ENCODE measurements at places on chromosomes 16 and 17. TPM values are rescaled to one million over a fixed set of nuclear protein-coding genes. Genes with fewer than 3 reads are reported as not detected.

The CD300LB gene
- total RNA-seq, result 0.55 TPM

The TSPAN10 gene
- not detected for total RNA-seq

The IRX6 gene
- total RNA-seq, result 9.8 TPM

The PRRT2 gene
- total RNA-seq, result not detected

- no peak for DNase-seq
These were observed 57.0 kb upstream of the TNRC6C start for GRCh38 chr17:77901481-77901880.

GRCh38 chr16:55323637-55324271, at the start of gene IRX6:
Gene IRX6, plus strand, starts transcription at chr16:55324203. Its CDS starts 889 bp downstream, at chr16:55325092.
- peak; percentile 96 for DNase-seq

DNA sequence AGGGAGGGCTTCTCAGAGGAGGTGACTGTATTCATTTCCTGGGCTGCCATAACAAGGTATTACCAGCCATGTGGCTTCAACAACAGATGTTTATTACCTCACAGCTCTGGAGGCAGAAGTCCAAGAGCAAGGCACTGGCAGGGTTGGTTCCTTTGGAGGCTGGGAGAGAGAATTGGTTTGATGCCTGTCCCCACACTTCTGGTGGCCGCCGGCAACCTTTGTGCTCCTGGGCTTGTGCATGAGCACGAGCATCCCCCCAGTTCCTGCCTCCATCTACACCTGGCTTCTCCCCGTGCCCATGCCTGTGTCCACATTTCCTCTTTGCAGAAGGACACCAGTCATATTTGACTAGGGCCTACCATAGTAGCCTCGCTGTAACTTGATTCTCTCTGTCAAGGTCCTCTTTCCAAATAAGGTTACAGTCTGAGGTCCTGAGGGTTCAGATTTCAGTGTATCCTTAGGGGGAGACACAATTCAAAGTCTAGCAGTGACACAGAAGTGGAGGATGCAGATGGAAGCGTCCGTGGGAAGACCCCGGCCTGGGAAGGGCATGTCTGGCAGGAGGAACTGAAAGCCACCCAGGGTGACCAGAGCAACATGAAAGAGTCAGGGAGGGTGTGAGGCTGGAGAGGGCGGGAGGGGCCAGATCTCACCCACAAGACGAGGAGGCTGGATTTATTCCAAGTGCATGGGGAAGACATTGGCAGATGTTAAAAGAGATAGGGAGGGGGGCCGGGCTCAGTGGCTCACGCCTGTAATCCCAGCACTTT, 188.2 kb upstream of the HSBP1 start:
- DNase-seq, result no peak

- DNase-seq, result no peak
These were observed 2.4 kb downstream of the EFNB3 start for GRCh38 chr17:7707446-7707845.

GRCh38 chr16:52404546-52404945, 142.4 kb downstream of the TOX3 start:
- DNase-seq, result no peak

GRCh38 chr17:76458580-76459490, 5.9 kb upstream of the UBE2O start:
- DNase-seq, result no peak

- no peak for DNase-seq
These were observed 10.8 kb upstream of the ASB16 start for GRCh38 chr17:44159519-44160210.

DNA sequence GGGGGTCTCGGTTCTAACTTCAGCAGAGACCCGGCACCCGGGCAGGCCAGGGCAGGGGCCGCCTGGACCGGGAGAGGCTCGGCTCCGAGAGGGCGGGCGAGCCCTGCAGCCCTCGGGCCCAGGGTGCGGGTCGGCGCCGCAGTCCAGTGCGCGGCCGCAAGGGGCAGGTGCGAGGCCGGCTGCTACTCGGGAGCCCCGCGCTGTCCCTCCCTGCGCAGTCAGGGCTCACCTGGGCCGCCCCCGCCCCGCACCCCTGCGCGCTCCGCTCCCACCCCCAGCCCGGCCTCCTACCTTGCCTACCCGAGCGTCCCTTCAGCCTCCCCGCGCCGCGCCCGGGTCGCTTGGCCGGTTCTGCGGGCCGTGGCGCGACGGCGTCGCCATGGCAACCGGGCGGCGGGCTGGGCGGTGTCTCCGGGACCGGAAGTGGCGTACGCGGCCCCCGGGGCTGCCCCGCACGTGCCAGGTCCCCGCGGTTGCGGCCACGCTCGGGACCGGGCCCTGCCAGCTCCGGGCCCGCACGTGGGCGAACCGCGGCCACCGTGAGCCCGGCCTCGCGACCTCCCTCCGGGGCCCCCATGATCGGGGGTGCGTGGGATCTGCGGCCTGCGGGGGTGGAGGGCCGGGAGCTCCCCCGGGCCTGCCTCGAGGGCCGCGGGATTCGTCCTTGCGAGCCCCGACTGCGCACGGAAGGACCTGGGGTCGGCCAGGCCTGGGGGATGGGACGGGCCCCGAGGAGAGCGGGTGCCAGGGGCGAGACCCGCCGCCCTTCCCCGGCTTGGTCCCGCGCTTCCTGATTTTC, at the start of gene CYB561:
Gene CYB561, minus strand, starts transcription at position 353 of the 799 bp plus-strand sequence. CDS start 8,759 bp downstream, outside the sequence.
- DNase-seq, result peak; percentile 95

DNA sequence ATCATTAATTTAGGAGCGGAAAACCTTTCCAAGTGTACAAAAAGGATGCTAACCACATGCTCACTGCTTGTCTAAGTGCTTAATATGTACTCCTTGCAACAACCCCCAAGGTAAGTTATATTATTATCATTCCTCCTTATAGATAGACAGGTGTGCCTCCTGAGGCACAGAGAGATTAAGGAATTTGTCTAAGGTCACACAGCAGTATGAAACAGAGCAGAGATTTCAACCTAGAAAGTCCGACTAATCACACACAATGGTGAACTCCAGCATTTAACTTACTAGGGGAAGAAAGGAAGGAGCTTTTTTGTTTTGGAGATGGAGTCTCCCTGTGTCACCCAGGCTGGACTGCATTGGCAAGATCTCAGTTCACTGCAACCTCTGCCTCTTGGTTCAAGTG, 37.0 kb upstream of the USP7 start:
- no peak for DNase-seq

GRCh38 chr16:54000361-54000760, 286.2 kb downstream of the IRX3 start:
- DNase-seq, result no peak

GRCh38 chr17:49483599-49484509, 11.2 kb upstream of the NGFR start:
- DNase-seq, result no peak

- no peak for DNase-seq
These were observed 138.4 kb upstream of the DNAH9 start for GRCh38 chr17:11459861-11460331.

DNA sequence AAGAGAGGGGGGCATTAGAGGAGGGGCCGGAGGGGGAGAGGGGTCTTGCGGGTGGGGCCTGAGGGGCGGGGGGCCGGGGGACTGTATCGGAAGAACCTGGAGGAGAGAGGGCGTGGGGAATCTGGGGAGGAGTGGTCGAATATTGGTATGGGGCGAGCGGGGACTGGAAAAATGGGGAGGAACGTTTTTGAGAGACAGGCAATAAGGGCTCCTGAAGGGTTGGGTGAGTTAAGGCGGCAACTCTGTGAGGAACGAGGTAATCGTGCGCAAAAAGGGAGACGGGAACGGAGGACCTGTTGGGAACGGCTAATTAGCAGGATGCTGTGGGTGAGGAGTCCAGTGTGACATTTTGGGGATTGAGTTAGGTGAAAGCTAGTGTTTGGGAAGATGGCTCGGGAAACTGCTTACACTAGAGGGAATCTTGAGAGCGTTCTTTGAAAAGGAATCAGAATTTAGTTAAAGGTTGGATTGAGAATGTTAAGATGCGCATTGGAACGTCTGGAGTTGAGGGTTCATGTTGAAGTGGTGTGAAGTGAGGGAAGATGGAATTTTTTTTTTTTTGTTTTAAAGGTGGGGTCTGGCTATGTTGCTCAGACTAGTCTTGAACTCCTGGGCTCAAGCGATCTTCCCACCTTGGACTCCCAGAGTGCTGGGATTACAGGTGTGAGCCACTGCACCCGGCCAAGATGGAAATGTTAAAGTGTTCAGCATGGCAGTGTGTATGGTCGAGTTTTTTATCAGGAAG, 662 bp downstream of the WIPF2 start:
- DNase-seq, result peak; percentile 31

DNA sequence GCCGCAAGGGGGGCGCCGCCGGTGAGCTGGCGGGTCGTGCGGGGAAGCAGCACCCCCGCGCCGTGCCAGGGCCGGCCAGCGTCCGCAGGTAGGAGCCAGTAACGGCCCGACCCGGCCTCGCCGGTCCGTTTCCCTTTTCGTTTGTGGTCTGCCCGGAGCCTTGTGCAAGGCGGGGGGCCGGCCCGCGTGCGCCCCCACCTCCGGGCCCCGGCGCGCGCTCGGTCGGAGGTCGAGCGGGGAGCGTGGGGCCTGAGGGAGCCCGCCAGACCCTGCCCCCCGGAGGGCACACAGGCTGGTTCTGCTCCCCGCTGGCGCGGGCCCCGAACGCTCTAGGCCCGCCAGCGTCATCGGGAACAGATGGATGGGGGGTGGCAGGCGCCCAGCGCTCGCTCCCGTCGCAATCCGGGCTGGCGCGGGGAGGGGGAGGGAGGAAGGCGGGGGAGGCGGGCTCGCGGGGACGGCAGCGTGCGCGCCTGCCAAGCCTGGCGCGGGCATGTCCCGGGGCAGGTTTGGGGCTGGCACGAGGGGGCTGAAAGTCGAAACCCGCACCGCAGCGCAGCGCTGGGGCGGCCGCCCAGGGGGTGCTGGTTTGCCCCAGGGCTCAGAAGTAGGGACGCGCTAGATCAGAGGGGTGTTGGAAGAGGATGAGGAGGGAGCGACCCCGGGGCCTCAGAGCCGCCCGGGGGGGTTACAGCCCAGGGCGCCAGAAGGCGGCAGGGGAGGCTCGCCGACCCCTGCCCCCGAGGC, 1.5 kb upstream of the GSE1 start:
- DNase-seq, result peak; percentile 62

GRCh38 chr16:74051-74746, 1.8 kb upstream of the RHBDF1 start:
- no peak for DNase-seq

DNA sequence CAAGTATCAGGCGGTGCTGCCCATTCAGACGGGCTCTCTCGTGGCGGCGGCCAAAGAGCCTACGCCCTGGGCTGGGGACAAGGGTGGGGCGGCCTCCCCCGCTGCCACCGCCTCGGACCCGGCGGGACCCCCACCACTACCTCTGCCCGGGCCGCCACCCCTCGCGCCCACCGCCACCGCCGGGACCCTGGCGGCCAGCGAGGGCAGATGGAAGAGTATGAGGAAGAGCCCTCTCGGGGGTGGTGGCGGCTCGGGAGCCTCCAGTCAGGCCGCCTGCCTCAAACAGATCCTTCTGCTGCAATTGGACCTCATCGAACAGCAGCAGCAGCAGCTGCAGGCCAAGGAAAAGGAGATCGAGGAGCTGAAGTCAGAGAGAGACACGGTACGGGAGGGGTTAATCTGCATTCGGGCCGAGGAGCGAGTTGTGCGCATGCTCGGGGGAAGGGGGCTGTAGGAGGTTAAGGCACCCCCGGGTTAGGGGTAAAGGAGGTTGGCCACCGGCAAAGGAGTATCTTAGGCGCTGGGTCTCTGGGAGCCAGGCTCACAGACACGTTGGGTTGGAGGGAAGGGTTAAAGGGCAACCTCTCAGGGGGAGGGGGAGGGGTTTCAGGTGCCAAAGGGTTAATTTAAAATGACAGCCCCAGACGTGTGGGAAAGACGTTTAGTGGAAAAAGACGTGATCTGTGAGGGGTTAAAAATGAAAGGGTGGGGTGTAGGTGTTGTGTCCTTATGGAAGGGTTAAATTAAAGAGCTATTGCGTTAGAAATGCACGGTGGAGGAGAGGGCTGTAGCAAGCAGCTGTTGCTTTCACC, 1.4 kb downstream of the MSL1 start:
- DNase-seq, result no peak

GRCh38 chr16:54454616-54455015, 168.0 kb upstream of the IRX3 start:
- no peak for DNase-seq

- peak; percentile 9 for DNase-seq
These were observed 5.4 kb downstream of the CD300LB start for GRCh38 chr17:74525781-74526288.

- DNase-seq, result no peak
These were observed 32.2 kb downstream of the SPOP start for GRCh38 chr17:49645654-49646053.

DNA sequence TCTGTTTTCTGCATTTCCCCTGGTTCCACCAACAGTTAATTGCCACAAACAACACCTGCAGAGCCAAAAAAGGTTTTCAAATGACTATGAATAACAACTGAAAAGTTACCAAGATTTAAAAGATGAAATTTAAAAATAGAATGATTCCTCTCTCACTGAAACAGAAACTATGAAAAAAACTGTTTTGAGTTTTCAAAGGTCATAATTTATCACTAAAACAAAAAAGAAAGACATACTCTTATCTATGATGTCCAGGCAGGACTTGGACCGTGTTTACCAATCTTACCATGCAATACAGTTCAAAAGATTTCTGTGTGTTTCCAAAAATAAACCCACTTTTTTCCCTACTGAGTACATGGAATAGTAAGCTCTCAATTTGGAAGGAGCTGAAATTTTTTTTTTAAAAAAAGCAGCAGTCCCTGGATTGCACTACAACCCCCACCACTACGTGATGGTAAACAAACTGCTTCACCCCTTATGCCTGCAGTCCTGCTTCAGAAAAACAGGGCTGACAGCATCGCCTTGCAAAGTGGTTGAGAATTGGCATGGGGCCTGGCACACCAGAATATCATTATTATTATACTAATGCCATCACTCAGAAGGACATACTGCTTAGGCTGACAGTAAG, 8.5 kb downstream of the TXNDC11 start:
- no peak for DNase-seq

DNA sequence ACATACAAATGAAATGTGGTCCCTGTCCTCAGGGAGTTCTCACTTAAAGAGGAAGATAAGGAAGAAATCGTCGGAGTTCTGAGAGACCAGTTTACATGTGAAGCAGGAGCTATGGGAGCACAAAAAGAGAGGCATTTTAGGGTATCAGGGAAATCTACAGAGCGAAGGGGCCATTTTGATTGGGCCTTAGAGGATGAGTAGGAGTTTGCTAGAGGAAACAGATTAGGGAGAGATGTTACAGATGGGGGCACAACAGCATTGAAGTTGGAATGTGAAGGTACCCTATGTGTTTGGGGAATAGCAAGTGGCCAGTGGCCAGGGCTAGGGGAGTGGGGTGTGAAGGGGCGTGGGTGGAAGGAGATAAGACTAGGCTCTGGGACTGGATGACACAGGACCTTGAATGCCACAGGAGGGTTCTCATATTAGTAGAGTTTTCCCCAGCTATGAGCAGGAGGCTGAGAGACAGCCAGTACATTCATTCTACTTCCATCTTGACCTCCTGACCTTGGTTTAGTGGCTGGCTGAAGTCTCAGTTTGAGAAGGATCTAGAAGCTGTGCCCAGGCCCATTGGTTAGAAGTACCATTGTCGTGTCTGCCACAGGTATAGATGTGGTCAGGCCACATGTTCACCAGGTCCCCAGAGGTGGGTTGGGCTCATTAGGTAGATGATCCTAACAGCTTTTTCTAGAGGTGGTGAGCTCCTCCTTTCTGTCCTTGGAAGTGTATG, 34.8 kb downstream of the CPNE2 start:
- no peak for DNase-seq

DNA sequence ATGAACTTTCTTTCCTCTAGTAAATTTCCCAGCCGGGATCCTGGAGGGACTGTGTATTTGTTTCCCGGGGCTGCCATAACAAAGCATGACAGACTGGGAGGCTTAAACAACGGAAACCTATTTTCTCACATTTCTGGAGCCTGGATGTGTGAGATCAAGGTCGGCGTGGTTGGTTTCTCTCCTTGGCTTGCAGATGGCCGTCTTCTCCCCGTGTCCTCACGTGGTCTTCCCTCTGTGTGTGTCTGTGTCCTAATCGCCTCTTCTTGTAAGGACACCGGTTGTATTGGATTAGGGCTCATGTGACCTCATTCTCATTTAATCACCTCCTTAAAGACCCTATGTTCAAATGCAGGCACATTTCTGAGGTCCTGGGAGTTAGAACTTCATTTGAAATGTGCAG, 22.0 kb upstream of the USP10 start:
- no peak for DNase-seq

All from lower leg skin (tissue), 4 donors.